ENCODE measurements at places on chromosomes 12 and 14. TPM values are rescaled to one million over a fixed set of nuclear protein-coding genes. Genes with fewer than 3 reads are reported as not detected.

- no peak for DNase-seq
Measured at GRCh38 chr12:4943938-4944284, 34.2 kb downstream of the KCNA1 start.

Gene NEUROD4
- not detected for total RNA-seq

Gene GRIN2B
- total RNA-seq, result not detected

DNA sequence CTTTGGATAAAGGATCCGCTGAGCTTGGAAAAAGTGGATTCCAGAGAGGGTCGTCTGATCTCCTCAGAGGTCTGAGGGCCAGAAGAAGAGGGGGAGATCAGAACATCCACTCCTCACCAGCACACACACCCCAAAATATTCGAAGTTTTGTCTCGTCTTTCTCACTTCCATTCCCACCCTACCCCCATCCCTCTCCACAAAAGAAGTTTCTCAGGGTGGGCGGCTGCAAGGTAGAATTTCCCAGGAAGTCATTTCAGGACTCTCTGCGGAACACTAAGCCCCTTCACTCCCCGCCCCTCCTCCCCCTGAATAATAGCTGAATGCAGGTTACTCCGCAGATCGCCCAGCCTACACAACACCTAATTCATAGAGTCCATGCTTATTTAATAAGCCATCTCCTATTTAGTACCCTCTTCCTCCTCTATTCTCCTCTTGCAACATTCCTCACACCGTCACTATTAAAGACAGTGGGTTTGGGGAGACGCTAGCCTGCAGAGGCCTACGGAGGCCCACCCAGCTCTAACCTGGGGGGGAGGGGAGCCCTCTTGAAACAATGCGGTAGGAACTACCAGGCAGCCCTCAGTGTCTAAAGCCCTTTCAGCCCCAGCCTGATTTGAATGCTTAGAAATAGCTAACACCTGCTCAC is 649 bp upstream of the SALL2 start:
- no peak for DNase-seq

DNA sequence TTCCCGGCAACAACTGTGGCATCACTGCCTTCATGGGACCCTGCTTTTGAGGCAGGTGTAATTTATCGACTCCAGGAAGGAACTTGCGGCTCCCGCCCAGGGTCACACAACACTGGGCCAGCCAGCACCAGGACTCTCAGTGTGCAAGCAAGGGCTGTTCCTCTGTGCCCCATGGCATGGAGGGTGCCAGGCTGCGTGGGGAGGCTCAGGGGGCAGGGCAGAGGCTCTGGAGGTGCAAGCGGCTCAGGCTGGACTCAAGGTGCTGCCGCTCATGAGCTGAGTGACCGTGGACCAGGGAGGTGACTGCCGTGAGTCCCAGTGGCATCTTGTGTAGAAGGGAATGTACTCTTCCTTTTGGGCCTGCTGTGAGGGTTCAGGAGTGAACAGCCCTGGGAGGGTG is 57.6 kb downstream of the SLC24A4 start:
- DNase-seq, result no peak

- DNase-seq, result no peak
Measured at GRCh38 chr14:63686926-63687325, 40.9 kb downstream of the SGPP1 start.

GRCh38 chr12:89319606-89320005 is 32.7 kb downstream of the DUSP6 start:
- no peak for DNase-seq

Gene DBX2
- not detected for total RNA-seq

DNA sequence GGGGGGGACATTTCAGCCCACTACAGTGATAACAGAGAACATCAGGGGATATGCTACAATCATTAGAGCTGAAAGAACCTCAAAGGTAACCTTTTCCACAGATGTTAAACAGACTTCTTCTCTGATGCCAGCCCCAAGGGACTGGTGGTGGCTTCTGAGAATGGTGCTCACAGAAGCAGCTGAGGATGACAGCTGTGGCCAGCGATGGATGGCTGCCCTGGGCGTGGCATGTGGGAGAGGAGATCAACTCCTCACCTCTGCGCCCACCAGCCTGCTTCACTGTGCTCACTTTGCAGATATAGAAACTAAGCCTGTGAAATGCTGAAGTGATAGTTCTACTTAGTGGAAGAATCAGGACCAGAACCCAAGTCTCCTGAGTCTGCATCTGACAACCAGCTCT is 33.0 kb downstream of the FOXN3 start:
- DNase-seq, result no peak

Gene CRACR2A
- total RNA-seq, result 4.5 TPM

- DNase-seq, result no peak
Measured at GRCh38 chr14:53002576-53002975, 51.7 kb upstream of the FERMT2 start.

GRCh38 chr12:90936230-90937005 is 18.6 kb downstream of the CCER1 start:
- no peak for DNase-seq

DNA sequence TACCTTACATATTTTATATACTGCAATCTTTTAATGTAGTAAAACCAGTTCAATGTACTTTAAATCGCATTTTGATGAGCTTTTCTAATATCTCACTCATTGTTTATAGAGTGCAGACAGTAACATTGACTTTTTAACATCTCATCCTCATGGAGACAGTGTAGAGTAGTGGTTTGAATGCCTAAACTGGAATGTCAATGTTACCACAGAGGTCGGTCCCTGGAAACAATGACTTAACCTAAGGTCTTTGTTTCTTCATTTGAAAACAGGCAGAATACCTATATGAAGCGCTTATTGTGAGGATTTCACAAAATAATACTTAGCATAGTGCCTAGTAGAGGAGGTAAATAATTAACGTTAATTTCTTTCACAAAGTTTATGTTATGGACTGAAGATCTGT is 5.0 kb downstream of the CDK17 start:
- DNase-seq, result no peak

Gene OR4E2
- total RNA-seq, result not detected

Gene ANKRD52
- total RNA-seq, result 34.9 TPM

Gene TSPAN19
- not detected for total RNA-seq

DNA sequence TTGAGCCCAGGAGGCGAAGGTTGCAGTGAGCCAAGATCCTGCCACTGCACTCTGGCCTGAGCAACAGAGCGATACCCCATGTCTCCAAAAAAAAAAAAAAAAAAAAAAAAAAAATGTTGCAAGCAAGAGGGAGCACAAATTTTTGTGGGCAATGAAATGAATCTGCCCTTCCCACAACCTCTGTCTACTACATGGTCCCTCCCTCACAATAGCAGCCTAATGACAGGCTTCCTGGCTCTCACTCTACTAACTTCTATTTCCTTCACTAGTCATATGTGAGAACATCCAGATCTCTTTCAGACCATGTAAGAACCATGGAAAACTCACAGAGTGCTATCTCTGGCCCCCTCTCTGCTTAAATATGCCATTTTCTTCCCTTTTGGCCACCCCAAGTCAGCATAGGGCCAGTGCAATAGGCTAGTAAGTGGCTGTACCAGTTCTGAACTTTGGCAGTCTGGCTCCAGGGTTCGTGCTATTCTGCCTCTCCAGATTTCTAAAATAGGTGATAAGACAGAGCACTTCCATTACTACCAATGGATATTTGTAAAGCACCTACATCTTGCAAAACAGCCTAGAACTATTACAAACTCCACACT is 7.1 kb downstream of the OSBPL8 start:
- DNase-seq, result no peak

GRCh38 chr14:92513966-92514843 is 624 bp downstream of the RIN3 start:
- peak; percentile 31 for DNase-seq

GRCh38 chr12:85281636-85282312 is 1.8 kb downstream of the ALX1 start:
- DNase-seq, result no peak

DNA sequence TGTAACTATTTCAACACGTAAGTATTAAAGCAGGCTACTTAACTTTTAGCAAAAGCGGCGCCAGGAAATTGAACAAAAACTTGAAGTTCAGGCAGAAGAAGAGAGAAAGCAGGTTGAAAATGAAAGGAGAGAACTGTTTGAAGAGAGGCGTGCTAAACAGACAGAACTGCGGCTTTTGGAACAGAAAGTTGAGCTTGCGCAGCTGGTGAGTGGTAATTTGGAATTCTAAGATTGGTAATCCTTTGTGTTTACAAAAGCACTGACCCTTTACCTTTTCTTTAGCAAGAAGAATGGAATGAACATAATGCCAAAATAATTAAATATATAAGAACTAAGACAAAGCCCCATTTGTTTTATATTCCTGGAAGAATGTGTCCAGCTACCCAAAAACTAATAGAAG is 4.0 kb downstream of the PNN start:
- no peak for DNase-seq

GRCh38 chr12:51240971-51241370 is 2.3 kb downstream of the DAZAP2 start:
- DNase-seq, result no peak

Gene RERGL
- 1.2 TPM for total RNA-seq

GRCh38 chr12:54486173-54486867 is 11.2 kb upstream of the NCKAP1L start:
- no peak for DNase-seq

- no peak for DNase-seq
Measured at GRCh38 chr14:74720526-74720925, 7.6 kb downstream of the FCF1 start.

Gene KIF21A
- total RNA-seq, result 13.1 TPM

DNA sequence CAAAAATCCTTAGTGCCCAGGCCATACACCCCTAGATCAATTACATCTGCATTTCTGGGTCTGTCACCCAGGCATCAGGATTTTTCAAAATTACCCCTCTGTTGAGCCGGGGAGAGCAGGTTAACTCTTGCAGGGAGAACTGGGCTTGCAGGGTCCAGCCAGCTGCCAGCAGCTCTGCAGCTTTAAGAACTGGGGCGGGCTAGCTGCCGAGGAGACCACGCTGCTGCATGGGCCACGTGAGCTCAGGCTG is at the start of gene DGLUCY:
Gene DGLUCY (plus strand): TSS at position 245 of the 250 bp plus-strand sequence. CDS start 46,222 bp downstream, outside the sequence.
- DNase-seq, result peak; percentile 81

- DNase-seq, result no peak
Measured at GRCh38 chr12:20463913-20464524, 95.7 kb downstream of the PDE3A start.

All from ovary (tissue), 10 donors.